ENCODE measurements at places on chromosomes 6 and 20.

- no peak for DNase-seq
Measured at GRCh38 chr20:11832851-11833250, 84.8 kb upstream of the BTBD3 start.

DNA sequence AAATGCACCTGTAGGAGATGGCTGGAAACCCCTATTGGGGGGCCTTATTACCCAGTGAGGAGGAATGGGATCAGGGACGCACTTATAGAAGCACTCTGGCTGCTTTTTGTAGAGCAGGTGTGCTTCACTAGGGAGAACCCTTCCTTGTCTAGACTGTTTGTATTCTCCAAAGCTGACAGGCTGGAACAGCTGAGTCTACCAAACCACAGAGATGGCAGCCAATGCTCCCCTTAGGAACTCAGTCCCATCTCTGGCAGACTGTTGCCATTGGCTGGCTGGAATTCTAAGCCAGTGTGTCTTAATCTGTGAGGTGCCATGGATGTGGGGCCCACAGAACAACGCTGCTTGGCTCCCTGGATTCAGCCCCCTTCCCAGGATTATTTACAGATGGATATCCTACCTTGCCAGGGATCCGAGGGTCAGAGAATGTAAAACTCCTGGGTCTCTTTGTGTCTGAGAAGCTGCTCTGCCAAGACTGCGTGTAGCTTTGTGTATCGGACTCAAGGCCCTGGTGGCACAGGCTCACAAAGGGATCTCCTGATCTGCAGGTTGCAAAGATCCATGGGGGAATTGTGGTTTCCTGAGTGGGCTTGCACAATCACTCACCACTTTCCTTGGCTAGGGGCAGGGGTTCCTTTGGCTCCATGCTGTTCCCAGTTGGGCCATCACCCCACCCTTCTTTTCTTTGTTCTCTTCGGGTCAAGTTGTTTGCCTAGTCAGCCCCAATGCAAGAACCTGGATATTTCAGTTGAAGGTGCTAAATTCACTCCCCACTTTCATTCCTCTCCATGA, 26.1 kb downstream of the C6orf52 start:
- DNase-seq: no peak

- DNase-seq: no peak
Measured at GRCh38 chr6:44128020-44128917, 915 bp downstream of the TMEM63B start.

DNA sequence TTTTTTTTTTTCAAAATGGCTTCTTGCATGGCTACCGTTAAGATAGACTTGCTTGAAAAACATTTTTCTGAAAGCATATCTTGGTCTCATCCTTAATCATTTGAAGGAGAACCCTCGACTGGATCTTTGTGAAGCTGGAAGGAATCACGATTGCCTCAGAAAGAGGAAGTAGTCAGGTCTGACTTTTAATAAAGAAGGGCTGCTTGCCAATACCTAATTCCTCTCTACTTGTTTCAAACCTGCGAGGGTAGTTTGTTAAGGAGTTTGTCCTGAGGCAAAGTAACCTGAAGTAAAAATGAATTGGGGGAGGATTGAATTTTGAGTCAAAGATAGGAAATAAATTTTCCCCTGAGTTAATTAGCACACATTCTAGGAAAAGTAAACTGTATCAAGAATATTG, 288.1 kb upstream of the MAP3K7 start:
- DNase-seq: no peak

GRCh38 chr6:88494401-88495140, 328.4 kb upstream of the CNR1 start:
- DNase-seq: no peak

DNA sequence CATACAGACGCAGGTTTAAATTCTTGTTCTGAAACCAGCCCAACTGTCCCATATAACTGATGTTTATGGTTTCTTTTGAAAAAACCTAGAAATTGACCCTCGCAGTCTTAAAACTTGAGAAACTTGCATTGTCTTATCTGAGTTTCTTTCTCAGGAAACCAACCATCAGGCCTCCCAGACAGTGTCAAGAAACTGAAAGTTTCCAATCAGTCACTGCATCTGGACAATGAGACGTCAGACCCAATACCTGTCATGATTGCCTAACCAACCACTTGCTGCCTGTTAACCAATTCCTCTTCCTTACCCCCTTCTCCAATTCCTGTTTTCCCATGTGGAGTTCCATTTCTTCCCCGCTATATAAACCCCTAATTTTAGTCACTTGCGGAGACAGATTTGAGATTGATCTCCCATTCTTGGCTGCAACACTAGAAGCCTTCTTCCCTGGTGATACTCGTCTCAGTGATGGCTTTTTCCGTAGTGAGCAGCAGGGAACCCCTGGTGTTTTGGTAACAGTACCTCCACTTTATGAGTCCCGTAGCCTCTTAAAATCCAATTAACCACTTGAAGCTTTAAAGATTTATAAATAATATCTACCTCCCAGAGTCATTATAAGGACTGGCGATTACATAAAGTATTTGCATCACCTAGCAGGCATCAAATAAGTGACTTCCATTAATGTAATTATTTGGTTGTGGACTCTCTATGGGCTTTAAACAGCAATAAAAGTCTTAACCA, 49.3 kb downstream of the GPR63 start:
- no peak for DNase-seq

DNA sequence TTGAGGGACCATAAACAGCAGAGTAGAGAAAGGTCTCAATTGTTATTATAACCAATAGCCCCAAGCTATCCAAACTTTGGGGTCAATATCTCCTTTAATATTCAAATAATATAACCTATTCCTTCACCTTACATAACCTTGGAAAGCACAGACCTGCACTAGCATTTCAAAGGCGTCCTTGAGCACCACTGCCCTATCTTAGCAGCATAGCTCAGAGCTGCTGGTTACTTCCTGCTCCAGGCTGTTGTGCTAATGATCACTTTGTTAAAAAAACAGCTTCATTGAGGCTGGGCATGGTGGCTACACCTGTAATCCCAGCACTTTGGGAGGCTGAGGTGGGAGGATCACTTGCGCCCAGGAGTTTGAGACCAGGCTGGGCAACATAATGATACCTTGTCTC, 10.5 kb downstream of the SLC35D3 start:
- no peak for DNase-seq

- DNase-seq: no peak
Measured at GRCh38 chr6:106490436-106490835, 129.9 kb downstream of the CRYBG1 start.

DNA sequence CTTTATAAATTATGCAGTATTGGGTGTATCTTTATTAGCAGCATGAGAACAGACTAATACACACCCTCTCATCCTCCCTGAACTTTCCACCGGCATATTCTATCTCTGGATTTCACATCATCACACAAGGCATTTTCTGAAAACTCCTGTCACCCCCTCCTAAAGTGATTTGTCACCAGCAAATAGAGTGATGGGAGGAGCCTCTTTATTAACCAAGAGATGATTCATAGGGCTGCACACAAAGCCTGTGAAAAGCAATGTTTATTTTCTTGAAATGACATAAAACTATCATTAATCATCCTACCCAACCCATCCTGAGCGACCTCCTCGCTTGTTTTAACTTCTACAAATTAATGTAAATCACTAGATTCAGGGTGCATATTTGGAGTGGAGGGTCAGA, 394.7 kb upstream of the SULF2 start:
- peak; percentile 10 for DNase-seq

DNA sequence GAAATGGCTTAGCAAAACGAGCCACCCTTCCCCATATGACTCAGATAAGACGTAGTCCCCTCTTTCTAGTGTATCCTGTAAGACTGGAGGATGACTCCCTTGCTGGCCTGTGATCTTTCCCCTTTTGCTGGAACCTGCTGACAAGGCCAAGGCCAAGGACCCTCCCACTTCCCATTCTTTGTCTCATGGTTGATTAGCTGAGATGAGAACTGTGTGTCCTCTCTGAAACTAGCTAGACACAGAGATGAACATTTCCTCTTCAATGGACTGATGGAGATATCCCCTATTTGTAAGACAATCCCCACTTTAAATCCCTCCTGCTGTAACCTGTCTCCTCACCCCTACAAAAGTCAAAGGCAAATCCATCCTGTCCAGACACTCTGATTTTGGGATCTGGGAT, 33.4 kb upstream of the SCRT2 start:
- DNase-seq: no peak

DNA sequence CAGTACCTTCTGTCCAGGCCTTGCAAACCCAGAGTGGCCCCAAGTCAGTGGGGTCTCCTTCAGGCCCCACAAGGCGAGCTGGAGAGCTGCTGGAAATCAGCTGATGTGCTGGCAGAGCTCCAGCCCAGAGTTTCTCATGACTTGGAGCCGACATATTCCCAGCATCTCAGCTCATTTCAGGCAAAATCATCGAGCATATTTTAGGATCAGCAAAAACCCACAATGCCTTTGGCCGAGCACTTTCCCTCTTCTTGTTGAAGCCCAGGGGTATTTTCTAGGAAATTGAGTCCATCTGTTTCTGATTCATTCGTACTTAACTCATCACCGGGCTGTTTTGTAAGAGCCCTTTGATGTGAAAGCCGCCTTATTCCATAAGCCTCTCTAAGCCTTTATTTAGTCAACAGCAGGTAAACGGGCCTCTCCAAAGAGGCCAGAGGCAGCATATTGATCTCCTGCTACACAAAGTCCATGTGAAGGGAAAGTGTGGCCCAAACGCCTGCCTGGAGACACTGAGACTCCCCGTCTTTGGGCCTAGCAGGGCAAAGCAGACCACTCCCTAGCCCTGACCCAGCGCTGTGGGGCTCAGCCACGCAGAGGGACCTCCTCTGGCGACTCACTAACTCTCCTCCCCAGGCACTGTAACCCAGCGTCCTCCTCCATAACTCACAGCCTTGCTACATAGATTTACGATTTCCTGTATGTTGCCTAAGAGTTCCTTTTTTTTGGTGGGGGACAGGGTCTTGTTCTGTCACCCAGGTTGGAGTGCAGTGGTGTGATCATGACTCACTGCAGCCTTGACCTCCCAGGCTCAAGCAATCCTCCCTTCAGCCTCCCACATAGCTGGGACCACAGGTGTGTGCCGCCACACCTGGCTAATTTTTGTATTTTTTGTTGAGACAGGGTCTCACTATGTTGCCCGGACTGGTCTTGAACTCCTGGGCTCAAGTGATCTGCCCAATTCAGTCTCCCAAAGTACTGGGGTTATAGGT, 12.1 kb upstream of the C20orf203 start:
- DNase-seq: no peak

DNA sequence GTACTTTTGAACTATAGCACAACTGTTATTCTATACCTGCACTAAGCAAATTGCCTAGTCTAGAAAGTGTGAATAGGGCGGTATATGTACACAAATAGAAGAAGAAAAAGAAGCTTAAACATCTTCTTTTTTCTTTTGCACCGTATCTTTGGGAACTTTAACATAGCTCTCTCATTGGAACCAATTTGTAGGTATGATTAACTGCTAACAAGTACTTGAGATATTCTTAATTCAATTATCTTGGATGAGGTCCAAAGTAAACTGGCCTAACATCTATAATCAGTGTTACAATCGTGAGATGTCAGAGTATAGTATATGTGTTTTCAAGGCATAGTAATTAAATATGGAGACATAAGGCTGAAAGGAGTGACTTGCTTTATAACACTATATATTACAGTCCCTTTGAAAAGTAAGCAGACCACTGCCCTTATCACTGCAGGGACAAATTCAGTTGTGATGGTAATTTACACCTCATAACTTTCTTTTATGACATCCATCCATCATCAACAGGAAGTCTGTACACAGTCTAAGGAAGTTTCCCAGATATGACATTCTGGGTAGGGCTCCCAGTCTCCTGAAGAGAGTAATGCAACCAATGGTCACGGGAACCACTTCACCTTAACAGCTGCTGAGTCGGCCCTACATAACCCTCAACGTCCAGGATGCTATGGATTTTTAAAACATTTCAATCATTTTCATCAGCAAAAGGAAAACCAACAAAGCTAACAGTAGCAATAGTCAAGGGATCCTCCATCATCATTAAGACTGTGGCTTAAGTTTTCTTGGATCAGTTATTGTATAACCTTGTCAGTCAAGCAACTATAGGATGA, 37.6 kb downstream of the NKAIN2 start:
- no peak for DNase-seq

GRCh38 chr20:62305149-62305764, 2.5 kb downstream of the ADRM1 start:
- no peak for DNase-seq

DNA sequence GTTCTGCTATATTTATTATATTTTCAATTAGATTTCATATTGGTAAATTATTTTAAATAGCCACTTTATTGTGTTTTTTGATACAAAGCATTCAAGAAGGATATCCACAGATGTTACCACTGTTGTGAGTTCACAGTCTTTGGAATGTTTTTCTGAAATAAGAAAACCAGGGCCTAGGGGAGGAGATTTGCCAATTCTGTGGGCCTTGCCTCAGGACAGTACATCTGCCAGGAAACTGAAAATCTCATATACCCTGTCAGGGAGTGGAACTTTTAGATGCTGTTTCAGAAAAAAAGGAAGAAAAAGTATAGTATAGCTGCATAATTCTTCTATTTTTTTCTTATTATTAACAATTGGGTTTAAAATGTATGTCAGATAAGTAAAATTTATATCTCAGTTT, 995.9 kb upstream of the ADGRB3 start:
- no peak for DNase-seq

DNA sequence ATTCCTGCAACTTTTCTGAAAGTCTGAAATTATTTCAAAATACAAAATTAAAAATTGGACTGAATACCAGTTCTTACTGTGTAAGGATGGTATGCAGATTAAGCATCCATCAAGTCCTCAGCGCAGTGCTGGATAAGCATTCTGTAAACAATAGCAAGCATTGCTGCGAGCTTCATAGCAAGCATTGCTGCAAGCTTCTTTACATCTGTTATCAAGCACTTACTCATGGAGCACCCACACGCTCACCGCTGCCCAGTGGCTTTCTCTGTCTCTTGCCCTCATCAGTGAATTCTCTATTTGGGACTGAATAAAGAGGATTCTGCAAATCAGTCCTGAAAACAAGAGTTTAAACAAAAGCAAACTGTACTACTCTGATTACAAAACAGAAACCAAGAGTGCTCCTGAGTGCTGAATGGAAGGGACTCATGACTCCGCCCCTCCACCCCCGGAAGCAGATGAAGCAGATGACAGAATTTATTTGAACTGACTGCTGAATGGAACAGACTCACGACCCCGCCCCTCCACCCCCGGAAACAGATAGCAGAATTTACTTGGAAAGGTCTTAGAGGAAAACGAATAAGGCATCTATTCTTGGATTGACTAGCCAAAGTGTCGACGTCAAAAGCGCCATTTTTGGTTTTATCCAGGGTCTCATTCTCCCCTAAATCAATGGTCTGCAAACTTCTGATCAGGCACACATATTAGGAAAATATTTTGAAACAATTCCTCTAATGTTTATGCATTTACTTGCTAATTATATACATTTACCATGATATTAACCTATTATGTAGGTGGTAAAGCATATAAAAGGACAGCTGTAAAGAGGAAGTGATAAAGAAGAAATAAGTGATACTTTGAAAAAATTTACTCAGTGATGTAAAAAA, 22.1 kb upstream of the EYA2 start:
- no peak for DNase-seq

DNA sequence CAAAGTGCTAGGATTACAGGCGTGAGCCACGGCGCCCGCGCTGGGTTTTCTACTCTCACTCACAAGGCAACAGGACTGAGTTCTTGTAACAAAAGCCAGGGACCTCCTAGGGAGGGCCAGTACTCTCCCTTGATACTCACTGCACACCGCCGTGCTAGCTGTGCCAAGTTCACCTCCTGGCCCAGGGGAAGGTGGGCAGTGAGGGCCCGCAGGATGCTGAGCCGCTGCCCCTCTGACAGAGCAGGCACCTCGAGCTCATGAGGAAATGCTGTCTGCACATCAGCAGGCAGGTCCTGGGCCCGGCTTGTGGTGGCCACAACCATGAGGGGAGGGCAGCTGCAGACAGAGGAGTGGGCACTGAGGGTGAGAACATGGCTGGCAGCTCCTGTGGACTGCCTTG, 6.7 kb downstream of the GNMT start:
- DNase-seq: no peak

All from NCI-H446 treated with DMSO at 0.1 percent for 48 hours (cell line).